Body of pancreas (tissue), 4 donors: ENCODE measurements at places on chromosomes 5 and 9.

DNA sequence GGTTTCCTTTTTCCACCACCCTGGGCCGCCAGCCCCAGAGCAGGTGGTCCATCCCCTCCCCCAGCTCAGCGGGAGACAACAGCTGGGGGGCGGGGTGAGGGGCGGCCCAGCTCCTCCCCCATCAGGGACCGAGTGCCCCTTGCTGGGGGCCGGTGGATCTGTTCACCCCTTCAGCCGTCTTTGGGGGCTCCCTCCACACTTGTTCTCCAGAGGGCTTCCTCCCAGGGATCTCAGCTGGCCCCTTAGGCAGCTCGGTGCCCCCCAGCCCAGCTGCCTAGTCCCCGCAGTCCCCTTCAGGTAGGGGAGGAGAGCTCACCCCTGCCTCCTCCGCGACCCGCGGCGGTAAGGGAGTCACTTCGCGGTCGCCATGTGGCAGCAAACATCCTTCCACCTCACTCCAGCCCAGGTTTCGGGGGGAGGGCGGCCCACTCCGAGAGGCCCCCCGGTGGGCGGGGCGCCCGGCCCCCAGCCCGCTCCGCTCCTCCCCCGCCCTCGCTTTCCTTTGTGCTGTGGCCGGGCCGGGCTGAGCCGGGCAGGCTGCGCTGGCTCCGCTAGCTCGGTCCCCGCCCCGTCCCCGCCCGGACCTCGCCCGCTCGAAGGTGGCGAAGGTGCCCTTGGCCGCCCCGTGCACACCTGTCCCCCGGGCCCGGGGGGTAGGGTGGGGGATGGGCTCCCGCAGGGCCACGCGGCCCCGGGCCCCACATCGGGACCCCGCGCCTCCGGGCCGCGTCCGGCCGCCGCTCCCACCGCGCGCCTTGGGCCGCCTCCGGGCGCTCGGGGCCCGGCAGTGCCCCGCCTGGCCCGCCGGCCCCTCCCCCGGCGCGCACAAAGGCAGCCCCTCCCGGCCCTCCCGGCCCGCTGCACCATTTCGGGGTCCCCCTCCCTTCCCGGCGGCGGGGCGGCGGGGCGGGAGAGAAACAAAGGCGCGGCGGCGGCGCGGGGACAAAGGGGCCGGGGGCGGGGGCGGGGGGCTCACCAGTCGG is 683 bp downstream of the DBN1 start:
- peaks cover 17% of the 10 kb centered on the region for H3K4me1 ChIP-seq
- no peak overlapping the region for H3K27ac ChIP-seq
- H3K27me3 ChIP-seq: no peaks in the 10 kb centered on the region

DNA sequence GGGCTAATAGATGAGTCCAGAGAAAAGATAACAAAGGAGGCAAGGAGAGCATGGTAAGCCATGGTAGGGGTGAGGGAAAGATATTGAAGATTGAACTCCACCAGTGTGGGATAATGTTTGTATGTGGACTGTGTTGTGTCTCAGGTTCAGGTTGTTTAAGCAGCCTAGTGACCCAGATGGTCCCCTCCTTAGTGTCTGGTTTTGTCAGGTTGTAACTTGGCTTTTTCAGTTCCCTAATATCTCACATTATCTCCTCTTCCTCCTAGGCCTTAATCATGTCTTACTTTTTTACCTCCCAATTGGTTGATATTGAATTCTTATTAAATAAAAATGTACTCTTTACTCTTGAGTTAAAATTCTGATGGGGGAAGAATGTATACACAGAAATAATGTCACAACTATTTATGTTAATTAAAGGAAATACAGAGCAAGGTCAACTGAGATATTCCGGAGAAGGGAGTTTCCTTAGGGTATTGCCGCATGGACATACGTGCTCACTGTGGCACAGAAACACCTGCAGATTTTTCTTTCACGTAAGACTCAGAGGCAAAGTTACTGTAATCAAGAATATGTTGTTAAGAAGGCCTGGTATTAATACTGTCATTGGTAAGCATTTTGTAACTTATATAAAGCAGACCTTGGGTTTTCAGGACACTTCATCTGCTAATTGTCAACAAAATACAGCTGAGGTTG is 23.4 kb upstream of the SH3GL2 start:
- H3K27me3 ChIP-seq: no peaks in the 10 kb centered on the region
- no peak overlapping the region for H3K27ac ChIP-seq
- H3K4me1 ChIP-seq: no peaks in the 10 kb centered on the region
- no peak for DNase-seq

- H3K4me1 ChIP-seq: peaks cover 7% of the 10 kb centered on the region
- no peak overlapping the region for H3K27ac ChIP-seq
- no peak for DNase-seq
- H3K27me3 ChIP-seq: no peaks in the 10 kb centered on the region
Measured at GRCh38 chr9:110452227-110452801, 114.7 kb upstream of the TXNDC8 start.

GRCh38 chr9:69143291-69143690 is 30.8 kb upstream of the TJP2 start:
- H3K27me3 ChIP-seq: no peaks in the 10 kb centered on the region
- H3K36me3 ChIP-seq: no peaks in the 10 kb centered on the region
- DNase-seq: no peak
- H3K4me3 ChIP-seq: no peak overlapping the region
- H3K4me1 ChIP-seq: peaks cover 9% of the 10 kb centered on the region
